GM13977 (cell line): ENCODE measurements at places on chromosomes 3 and 15.

DNA sequence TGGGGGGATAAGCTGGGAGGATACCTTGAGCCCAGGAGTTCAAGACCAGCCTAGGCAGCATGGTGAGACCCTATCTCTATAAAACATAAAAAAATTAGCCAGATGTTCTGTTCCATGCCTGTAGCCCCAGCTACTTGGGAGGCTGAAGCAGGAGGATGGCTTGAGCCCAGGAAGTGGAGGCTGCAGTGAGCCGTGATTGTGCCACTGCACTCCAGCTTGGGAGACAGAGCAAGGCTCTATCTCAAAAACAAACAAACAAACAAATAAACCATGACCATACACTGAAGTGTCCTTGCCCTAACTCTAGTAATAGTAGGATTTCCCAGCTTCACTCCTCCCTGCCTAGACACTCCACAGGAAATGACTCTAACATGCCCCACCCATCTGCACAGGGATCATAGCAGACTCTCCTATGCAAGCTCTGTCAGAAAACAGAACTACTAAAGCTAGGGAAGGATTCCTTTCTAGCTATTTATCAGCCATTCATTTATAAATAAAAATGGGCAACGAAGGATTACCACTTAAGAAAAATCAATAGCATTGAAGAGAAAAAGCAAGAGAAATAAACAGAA lies 4.6 kb downstream of the ERICH6 start:
- DNase-seq: no peak

DNA sequence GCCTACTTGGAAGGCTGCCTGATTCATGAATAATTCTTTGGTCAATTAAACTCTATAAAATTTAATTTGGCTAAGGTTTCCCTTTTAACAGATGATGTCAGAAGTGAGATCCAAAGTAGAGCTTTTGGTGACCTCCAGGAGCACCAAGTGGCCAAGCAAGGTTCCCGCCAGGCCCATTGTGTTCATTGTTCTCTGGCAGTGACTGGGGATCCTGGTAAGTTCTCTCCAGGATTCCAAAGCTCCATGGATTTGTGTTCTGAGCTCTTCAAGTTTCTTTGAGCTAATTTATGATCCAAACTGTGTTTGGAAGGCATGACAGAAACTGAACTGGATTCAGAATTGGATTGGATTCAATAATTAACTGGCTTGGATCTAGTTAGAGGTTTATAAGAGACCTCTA lies 72.0 kb upstream of the ALDH1L1 start:
- no peak for DNase-seq

DNA sequence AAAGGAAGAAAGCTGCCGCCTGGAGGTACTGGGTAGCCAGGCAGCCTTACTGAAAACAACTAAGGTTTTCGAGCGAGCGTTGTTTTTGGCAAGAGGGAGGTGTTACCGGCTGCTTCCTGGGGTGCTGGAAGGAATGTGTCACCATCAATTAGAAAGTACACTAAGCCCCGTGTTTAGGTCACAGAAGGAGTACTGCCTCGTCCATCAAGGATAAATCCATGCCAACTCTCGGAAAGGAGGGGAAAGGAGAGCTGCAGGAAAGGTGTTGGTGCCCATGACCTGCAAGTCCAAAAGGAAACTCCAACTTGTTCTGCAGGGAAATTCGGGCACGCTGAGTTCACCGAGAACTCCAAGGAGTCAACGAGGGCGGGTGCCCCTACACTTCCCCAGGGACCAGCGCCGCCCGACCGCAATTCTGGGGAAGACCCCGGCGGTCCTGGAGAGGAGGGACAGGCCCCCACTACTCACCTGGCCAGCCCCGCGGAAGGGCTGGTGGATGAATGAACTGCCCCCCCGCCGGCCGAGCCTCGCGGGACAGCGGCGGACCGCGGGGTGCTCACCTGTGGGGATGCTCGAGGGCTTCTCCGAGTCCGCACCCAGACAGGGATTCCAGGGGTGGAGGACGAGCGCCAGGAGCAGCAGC lies 542 bp downstream of the PLOD2 start:
- peak; percentile 41 for DNase-seq

DNA sequence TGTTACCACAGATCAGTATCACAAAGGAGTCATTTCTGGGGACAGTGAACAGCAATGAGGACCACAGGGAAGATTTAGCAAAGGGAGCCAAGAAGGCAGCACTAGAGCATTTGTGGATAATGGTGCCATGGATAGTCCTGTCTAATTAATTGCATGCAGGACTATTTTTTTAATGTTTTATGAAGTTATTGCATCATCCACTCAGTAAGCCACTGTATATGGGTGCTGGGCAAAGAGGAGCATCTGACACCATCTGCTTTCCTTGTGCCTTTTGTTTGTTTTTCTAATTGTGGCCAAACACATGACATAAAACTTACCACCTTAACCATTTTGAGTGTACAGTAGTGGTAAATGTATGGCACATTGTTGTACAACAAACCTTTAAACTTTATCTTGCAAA lies 301.1 kb upstream of the LRRFIP2 start:
- no peak for DNase-seq

GRCh38 chr3:138877226-138877625 lies 42.5 kb upstream of the PIK3CB start:
- DNase-seq: no peak

GRCh38 chr3:66354001-66354400 lies 133.2 kb downstream of the SLC25A26 start:
- DNase-seq: no peak

GRCh38 chr15:81858586-81858985 lies 187.2 kb downstream of the MEX3B start:
- no peak for DNase-seq

- DNase-seq: no peak
These were observed 5.8 kb upstream of the GNAI2 start for GRCh38 chr3:50230104-50230793.

DNA sequence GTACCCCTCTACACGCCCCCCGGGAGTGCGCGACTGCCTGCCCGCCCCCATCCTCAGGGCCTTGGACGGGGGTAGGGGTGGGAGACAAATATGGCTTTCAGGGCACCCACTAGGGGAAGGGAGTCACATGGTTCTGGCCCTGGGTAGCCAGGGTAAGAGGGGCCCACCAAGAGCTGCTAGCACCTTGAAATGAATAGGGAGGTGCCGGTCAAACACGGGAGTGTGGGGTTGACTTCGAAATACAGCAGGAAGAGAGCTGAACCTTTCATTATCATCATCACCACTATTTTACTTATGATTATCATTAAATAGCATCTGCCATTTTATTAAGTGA lies 489.1 kb downstream of the MAGI1 start:
- no peak for DNase-seq

DNA sequence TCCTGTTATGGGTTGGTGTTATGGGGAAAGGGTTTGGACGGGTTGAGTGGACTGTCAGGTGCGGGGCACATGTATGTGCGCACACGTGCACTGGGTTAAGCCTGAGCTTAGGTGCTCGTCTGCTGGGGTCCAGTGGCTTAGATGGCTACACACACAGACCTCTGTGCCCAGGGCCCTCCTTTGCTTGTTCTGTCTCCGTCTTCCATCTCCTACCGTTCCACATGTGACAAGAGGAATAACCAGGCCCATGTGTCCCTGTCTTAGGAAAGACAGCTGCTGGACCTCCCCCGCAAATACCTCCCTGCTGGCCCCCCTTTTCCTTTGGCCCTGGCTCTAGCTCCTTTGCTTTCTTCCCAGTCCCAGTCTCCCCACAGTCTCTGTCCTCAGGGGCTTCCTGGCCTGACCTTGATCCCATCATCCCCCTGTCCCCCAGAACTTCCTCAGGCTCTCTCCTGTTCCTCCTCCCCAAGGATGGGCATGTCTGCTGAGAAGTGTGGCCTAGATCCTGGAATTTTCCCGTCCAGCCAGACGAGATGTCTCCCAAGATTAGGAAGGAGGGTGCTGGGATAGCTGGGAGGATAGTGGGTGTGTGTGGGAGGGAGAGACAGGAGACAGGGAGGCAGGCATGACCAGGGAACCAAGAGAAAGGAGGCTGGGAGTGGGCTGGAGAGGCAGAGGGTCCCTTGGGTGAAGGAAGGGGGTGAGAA lies 797 bp upstream of the THPO start:
- DNase-seq: no peak

DNA sequence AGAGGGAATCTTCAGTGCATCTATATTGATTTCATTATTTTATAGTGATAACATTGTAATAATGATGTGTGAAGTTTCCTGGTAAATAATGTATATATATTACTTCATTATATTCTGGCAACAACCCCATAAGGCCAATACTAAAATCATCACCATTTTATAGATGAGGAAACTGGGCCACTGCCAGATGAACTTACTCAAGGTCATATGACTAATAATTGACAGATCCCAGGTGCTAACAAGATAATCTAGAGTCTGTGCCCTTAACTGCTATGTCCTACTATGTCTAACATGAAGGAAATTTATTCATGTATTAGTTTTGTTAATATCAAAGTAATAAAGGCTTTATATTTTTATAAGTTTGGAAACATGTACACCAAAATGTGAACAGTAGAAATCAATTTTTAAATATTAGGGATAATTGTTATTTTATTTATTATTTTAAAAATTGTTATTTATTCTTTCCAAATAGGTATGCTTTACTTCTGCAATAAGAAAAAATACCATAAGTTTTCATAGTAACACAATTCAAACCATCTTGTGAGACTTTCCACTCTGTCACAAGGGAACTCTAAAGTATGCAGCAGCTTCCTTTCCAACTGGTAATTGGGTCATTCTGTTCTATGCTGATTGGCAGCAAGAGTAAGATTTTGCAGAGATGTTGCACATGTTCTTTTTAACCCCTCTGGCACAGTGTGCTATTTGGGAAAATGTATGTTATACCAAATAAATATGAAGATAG lies 90.8 kb upstream of the CMC1 start:
- DNase-seq: no peak

DNA sequence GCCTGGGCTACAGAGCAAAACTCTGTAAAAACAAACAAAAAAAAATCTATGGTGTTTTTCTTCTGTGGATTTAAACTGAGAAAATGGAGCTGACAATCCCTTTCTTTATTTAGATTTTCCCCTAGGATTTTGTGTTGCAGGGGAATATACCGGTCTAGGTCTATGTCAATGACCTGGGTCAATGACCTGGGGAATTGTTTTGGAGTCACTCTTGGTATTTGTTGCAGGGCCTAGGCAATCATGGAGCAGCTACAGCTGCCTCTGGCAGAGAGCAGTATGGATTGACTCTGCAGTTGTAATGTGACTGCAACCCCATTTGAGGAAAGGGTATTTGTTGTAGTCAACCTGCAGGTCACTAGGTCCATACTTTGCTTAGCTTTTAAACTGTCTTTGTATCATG lies 37.6 kb upstream of the SLC7A14 start:
- no peak for DNase-seq

- DNase-seq: no peak
These were observed 12.8 kb upstream of the TMOD3 start for GRCh38 chr15:51816611-51817010.

DNA sequence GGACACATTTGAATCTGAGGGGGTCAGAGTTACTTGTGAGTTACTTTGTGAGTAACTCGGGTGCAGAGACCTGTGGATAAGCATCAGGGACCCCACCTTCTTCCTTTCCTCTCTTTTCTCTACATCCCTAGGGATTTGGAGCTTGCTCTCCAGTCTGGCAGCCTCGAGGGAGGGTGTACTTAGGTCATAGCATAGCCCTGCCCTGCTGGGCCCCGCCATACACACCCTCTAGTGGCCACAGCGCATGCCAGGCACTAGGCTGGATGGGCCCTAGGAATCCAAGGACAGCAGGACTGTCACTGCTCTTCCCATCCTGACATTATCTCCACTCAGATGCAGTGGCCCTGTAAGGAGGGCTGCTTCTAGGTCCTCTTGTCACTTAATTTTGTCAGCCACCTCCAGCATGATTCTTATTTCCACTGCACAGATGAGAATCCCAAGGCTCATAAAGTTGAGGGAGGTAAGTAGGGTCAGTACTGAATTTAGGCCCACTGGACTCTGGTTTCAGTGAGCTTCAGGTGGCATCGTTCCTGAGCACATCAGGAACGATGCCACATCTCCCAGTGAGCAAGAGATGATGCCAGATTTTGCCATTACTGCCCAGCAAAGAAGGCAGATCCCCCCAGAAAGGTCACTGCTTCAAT lies 3.6 kb upstream of the SMAD6 start:
- no peak for DNase-seq

DNA sequence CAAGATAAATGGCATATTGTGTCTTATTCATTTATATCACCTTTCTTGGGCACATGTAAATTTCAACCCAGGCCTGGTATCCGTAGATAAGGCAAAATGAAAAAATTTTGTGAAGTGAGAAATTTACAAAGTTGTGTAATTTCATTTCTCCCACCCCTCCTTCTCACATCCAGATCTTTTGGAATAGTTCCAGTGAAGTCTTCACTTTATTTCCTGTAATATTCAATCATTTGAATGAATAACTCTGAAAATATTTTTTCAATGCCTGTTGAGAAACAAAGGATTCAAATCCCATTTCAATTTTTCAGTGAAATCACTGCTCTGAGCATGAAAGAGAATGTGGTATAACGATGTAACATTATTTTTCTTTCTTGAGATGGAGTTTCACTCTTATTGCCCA lies 53.4 kb downstream of the BTLA start:
- DNase-seq: no peak

DNA sequence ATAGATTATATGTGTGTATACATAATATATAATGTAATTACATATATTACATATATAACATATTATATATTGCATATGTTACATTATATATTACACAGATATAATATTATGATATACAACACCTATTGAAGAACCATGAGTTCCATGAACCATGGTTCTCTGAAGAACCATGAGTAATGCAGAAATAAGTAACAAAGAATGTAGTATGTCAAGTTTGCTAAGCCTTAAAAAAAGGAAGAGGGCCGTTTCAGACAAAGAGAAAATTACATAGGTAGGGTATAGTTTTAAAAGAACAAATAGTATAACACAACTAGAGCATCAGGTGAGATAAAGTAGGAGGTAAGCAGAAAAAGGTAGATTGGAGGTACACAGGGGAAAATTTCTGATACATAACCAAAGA lies 177.0 kb downstream of the FGF12 start:
- no peak for DNase-seq

- DNase-seq: no peak
These were observed 460.6 kb upstream of the ALCAM start for GRCh38 chr3:104906001-104906639.

GRCh38 chr15:39837454-39837853 lies 54.8 kb upstream of the FSIP1 start:
- DNase-seq: no peak

- DNase-seq: peak; percentile 27
These were observed 140.8 kb downstream of the SMAD6 start for GRCh38 chr15:66842710-66843441.

GRCh38 chr3:160027541-160028195 lies 39.0 kb downstream of the IL12A start:
- peak; percentile 48 for DNase-seq

GRCh38 chr3:171783626-171784025 lies 26.7 kb downstream of the PLD1 start:
- DNase-seq: no peak

GRCh38 chr3:126202276-126202675 lies 21.9 kb upstream of the ALDH1L1 start:
- no peak for DNase-seq

- no peak for DNase-seq
These were observed 72.3 kb downstream of the XXYLT1 start for GRCh38 chr3:195198426-195199346.

GRCh38 chr15:89192766-89193165 lies 28.6 kb downstream of the RLBP1 start:
- no peak for DNase-seq
